Vagina (tissue), 2 donors: ENCODE measurements at places on chromosomes 7 and 10. TPM values are rescaled to one million over a fixed set of nuclear protein-coding genes. Genes with fewer than 3 reads are reported as not detected.

The HOXA2 gene
- total RNA-seq, result 2.0 TPM

The GIMAP8 gene
- 9.6 TPM for total RNA-seq

- no peak for DNase-seq
Observed at GRCh38 chr10:95840121-95840520, 67.7 kb upstream of the CC2D2B start.

DNA sequence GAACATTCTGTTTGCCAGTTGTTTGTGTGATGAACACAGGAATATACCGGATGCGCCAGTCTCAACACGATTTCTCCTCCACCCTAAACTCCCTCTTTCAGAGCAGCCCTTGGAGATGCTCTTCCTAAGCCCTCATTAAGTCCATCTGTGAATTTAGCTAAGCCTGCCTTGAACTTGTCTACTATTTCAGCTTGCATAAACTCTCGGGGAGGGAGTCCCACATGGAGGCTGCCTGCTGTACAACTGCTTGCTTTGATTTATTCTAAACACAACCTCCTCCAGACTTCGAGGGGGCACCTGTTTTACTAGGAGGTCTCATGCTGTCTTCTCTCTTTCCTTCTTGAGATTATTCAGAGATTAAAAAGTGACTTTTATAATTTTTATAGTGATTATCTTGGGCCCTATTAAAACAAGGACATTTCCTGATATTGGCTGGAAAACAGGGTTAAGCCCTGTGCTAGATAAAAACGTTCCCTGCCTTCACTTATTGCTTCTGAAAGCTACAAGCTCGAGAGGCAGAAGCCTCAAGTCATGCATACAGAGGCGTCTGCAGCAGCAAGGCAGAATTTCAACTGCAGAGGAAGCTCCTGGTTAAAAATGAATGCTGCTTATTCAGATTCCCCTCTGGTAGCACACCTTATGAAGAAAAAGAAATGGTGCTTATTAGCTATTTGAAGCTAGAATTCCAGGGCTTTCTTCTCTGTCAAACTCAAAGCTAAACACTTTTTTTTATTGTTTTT lies 174.3 kb downstream of the FANK1 start:
- DNase-seq, result no peak

DNA sequence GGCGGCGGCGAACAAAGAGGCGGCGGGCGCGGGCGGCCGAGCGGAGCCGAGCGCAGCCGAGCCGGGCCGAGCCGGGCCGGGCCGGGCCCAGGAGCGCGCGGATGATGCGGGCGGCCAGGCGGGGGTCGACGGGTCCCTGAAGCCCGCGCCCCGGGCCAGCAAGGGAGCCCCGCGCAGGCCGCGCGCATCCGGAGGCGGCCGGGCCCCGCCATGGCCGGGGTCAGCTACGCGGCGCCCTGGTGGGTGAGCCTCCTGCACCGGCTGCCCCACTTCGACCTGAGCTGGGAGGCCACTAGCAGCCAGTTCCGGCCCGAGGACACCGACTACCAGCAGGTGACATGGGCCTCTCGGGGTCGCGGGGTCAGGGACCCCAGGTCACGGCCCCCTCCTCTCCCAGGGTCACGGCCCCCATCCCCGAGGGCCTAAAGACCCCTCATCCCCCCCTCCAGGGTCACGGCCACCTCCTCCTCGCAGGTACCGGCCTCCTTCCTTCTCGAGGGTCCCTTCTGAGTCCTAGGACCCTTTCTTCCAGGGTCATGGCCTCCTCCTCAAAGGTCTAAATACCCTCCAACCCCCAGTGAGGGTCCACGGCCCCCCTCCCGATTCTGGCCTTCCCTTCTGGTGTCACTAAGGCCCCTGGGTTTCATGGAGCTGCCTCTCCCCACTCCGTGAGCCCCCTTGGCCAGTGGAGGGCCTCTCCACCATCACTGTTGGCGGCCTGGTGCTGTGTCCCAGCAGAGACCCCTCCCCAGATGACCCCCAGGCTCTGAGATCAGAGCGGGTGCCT lies at the start of gene TTYH3:
Gene TTYH3, plus strand, starts transcription at position 41 of the 787 bp plus-strand sequence. Its CDS starts 170 bp downstream, at position 211.
- no peak for DNase-seq

DNA sequence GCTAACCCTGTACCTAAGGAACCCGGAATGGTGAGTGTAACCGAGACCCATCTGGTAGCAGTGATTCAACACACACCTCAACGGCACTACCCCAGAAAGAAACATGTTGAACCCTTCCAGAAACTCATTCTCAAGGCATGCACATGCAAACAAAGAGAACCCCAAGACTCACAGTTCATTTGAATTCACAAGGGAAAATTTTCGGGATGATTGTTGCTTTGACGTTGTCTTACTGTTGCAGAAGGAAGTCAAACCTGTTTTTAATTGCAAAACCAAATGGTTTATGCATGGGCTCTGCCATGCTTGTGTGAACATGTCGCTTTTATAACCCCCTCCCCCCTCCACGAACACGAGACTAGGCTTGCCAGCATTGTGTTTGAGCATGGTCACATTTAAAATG lies 539.7 kb downstream of the GATA3 start:
- DNase-seq, result no peak

GRCh38 chr7:23275912-23276311 lies 23.2 kb upstream of the MALSU1 start:
- no peak for DNase-seq

GRCh38 chr7:40102897-40103296 lies 31.5 kb downstream of the MPLKIP start:
- no peak for DNase-seq

DNA sequence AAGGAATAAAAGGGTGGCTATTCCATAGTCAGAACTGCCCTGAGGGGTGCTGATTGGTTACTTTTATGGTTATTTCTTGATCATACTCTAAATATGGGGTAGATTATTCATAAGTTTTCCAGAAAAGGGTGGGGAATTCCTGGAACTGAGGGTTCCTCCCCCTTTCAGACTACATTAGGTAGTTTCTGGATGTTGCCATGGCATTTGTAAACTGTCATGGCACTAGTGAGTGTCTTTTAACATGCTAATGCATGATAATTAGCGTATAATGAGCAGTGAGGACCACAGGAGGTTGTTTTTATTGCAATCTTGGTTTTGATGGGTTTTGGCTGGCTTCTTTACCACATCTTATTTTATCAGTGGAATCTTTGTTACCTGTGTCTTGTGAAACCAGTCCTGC lies 26.5 kb upstream of the POT1 start:
- no peak for DNase-seq
